ENCODE measurements at places on chromosomes 5 and 9. TPM values are rescaled to one million over a fixed set of nuclear protein-coding genes. Genes with fewer than 3 reads are reported as not detected.

DNA sequence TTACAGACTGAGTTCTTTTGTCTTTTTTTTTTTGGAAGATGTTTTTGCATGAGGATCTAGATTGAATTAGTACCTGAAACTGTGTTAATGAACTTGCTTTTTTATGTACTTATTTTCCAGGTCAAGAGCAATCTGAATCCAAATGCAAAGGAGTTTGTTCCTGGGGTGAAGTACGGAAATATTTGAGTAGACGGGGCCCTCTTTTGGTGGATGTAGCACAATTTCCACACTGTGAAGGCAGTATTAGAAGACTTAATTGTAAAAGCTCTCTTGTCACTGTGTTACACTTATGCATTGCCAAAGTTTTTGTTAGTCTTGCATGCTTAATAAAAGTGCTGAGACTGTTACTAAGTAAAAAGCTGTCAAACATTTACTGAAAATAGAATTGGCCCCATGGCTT, 14.5 kb downstream of the SLC23A1 start:
- DNase-seq, result no peak

DNA sequence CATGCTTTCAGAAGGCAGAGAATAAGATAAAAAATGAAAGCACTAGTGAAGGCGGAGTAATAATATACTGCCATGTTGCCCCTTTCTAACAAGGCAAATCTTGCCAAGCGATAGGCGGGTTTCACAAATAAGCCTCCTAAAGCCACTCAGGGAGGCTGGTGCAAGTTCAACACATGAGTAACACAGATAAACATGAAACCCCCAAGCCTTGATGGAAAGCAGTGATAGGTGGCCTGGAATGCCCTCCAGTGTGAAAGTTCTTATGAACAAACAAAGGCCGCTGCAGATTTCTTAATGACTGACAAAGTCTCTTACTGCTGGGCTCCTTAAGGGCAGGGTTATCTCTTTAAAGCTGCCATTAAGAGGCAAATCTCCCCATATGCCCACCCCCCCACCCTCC, 154.7 kb downstream of the ZDHHC21 start:
- DNase-seq, result no peak

Gene IDNK
- 7.8 TPM for total RNA-seq

- no peak for DNase-seq
Observed at GRCh38 chr9:80383331-80383730, 811.6 kb downstream of the TLE4 start.

DNA sequence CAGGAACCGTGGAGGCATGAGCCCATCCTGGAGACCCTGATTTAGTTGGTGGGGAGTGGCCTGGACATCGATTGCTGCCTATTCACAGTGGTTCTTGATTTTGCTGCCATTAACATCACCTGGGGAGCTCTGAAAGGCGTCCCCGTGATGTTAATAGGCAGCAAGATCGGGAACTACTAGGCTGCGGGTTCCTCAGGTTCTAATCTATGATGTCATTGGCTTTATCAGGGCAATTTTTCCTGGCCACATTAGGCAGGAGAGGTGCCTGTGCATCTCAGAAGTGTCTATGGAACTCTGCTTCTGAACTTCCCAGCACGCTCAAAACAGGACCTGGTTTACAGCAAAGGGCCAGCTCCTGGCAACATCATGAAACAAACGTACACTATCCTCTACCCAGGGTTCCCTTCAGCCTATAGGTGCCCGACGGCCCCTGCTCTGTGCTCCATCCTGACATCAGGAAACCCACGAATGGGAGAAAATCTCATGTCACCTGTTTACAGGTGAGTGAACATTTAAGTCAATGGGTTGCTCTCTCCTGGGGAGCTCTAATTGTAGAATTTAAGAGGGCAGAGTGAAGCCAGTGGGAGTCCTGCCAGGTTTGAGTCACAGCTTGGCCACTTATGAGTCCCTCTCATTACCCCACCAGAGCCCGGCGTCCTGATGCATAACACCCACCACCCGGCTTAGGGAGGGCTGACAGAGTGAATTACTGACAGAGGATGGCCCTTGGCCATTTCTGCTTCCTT, 49.4 kb downstream of the ROPN1L start:
- no peak for DNase-seq

- DNase-seq, result no peak
Observed at GRCh38 chr5:127608077-127608660, 40.7 kb upstream of the CTXN3 start.

Gene FBN2
- total RNA-seq, result 6.5 TPM

Gene SH3GLB2
- total RNA-seq, result 158 TPM

GRCh38 chr5:45862763-45863162, 166.6 kb upstream of the HCN1 start:
- no peak for DNase-seq

- no peak for DNase-seq
Observed at GRCh38 chr9:137034039-137034708, 2.3 kb upstream of the FUT7 start.

DNA sequence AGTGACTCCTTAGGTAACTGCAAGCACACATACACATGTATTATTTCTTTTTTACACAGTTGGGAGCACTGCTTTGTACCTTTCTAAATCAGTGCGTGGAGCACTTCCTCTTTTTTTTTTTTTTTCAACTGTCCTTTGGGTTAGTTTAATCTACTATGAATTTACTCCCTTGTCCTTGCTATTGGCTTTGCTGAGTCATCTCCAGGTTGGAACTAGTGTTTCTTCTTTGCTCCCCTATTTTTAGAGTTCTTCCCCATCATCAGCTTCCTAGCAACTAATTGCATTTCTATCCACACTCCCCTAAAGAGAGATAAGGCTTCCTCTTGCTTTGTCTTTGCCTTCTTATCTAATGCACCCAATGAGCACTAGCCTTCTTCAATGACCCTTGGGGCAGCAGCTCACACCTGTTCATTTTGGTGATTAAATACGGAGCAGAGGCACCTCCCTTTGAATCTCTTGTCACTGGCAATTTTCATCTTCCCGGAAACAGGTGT, 24.3 kb downstream of the S100Z start:
- DNase-seq, result no peak

Gene PCSK5
- 18.8 TPM for total RNA-seq

- no peak for DNase-seq
Observed at GRCh38 chr5:9799606-9800005, 169.5 kb upstream of the TAS2R1 start.

Gene OR1L6
- not detected for total RNA-seq

GRCh38 chr5:169260896-169261569, 39.9 kb downstream of the SLIT3 start:
- no peak for DNase-seq

DNA sequence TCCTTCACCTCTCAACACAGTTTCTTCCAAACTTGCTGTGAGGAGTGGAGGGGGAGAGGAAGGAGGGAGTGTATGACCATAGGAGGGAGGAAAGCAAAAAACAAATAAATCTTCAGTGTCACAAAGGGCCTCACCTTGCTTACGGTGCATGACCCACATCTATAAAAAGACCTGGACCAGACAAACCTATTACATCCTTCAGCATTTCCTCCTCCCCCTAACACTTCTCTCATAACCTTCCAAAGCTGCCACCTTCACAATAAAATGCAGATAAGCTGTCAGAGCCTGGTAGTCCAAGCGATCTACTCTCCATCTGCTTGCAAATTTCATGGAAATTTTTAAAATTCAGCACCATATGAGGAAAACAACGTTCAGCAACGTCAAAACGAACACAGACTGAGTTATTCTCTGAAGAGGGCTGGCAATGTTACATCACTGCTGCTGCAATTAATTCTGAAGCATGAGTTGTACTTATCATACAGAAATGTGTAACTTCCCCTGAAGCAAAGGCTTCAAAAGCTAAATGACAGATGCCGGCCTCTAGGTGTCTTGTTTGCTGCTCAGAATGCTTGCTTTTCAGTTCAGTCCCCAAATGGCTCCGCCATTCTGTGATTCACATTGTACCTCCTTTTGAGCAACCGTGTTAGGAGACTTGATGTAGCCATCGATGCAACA, 62.9 kb downstream of the EFNA5 start:
- no peak for DNase-seq

Gene PCDHA12
- 5.8 TPM for total RNA-seq

- no peak for DNase-seq
Observed at GRCh38 chr5:54680998-54681397, 163.4 kb downstream of the SNX18 start.

- no peak for DNase-seq
Observed at GRCh38 chr5:174832025-174832424, 107.6 kb downstream of the MSX2 start.

DNA sequence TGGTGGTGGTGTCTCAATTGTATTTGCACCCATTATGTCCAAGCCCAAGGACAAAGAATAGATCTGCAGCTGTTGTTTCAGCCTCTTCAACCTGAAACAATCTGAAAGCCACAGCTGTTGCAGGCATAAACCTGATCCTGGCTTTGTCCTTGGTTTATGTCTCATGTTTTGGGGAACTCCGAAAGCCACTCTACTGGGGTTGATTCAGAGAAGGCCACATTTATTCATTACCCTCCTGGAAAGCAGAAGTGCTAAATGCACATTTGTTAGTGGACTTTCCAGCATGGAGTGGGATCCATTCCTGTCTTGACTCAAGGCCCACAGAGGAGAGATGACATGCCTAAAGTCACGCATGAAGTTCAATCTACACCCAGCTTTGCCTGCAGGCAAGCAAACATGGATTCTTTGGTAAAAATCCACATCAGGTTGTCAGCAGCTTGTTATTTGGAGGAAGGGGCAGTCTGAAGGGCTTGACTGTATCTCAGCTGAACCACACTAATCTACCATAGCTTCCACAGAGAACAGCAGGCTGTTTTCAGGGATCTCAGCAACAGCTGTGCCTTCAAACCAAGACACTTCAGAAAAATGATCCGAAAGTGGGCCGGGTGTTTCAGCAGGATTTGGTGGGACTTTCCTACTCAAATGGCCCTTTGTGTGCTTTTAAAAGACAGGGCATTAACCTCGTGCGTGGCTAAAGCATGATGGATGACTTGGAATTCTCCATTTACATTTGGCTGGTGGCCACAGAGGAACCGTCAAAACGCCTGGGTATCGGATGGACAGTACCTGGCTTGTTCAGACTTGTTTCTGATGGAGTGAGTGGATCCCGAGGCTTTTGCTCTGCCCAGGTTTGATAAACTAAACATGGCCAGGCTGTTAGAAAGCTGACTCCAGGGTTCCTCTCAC, 36.2 kb upstream of the ADAM19 start:
- DNase-seq, result no peak

Data from sciatic nerve (tissue), 2 donors.